Left cardiac atrium (tissue), 4 donors: ENCODE measurements at places on chromosomes 11 and 22. TPM values are rescaled to one million over a fixed set of nuclear protein-coding genes. Genes with fewer than 3 reads are reported as not detected.

MYEOV gene
- total RNA-seq: 0.16 TPM

BID gene
- total RNA-seq: 15.4 TPM

APOBEC3G gene
- total RNA-seq: 4.6 TPM

DNA sequence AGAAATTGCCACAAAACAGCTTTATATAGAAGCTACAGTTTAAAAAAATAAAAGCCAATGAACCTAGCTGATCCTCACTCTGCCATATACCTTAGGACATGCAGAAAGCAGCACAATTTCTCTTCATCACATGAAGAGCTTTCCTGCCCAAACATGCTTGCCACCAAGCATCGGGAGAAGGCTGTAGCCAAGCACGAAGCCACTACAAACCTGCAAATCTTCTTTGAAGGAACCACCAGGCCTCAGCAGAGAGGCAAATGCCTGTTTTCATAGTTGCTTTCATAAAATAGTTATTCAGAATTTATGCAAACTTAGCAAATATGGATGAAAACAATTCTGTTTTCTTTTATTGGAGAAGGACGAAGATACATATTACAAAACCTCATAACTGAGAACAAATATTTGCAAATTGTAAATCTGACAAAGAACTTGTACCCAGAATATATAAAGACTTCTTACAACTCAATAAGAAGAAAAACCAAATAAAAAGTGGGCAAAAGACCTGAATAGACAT lies 100.3 kb downstream of the RBFOX2 start:
- no peak for DNase-seq

DNA sequence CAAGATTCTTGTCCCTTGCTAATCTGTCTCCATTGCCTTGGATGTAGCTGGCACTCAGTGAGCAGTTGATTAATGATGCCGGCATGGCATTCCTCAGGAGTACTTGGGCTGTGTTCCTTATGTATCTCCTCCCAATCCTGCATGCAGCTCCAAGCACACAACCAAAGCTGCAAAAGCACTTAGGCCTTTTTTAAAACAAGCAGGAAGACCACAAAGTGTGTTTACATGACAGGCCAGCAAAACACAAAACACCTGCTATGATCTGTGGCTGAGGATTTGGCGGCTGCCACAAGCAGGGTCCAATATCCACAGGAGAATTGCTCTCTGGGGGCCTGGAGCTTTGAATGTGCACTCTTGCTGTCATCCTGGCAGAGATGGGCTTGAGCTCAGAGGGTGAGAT lies 8.9 kb downstream of the ABTB2 start:
- no peak for DNase-seq

- no peak for DNase-seq
These were observed 179.0 kb upstream of the LARGE1 start for GRCh38 chr22:34099278-34099677.

GRCh38 chr11:134841411-134841810 lies 429.4 kb upstream of the B3GAT1 start:
- no peak for DNase-seq

DNA sequence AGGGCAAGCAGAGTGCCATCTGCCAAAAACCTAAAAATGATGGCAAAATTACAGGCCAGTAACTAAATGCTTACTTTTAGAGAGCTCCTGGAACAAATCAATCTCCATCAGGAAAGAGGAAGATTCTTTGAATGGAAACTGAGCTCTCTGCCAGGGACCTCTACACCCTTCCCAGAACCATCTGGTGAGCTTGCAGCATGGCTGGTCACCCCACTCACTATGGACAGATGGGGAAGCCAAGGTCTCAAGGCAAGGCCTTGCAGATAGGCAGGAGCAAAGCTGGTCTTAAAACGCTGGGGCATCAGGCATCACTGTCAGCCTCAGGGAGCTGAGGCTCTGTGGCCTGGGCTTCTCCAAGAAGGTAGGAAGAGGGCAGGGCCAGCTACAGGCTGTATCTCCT lies 36.2 kb downstream of the SERGEF start:
- no peak for DNase-seq

GRCh38 chr11:111357150-111358037 lies 21.7 kb downstream of the POU2AF1 start:
- DNase-seq: no peak
